ENCODE measurements at places on chromosomes 4 and X.

GRCh38 chr4:2059726-2060602, 837 bp downstream of the NAT8L start:
- no peak for DNase-seq

- no peak for DNase-seq
These were observed 17.2 kb downstream of the DHRSX start for GRCh38 chrX:2483398-2484060.

- DNase-seq, result no peak
These were observed 70.8 kb downstream of the ANXA3 start for GRCh38 chr4:78622253-78622979.

- DNase-seq, result no peak
These were observed 513.7 kb downstream of the RPA4 start for GRCh38 chrX:97397371-97397770.

GRCh38 chrX:85004255-85004654, 578 bp downstream of the APOOL start:
- no peak for DNase-seq

- DNase-seq, result no peak
These were observed 451.8 kb upstream of the INTU start for GRCh38 chr4:127181001-127181400.

DNA sequence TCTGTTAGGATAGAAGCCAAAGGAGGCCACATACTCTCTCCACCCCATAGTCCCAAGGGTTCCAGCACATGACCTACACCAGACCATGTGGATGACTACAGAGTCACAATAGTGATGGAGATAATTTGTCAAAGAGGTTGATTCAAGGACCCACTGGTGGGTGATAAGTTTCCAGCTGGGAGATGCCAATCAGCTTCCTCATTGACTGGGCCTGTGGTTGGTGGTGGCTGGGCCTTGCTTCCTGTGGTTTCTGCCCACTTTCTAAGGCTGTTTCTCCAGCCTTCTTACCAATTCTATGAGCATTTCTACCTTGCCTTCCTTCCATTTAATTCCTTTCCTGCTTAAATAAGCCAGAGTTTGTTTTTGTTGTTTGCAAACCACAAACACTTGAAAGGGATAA, 95.5 kb upstream of the CPEB2 start:
- peak; percentile 13 for DNase-seq

GRCh38 chr4:7854216-7854615, 85.4 kb downstream of the AFAP1 start:
- DNase-seq, result no peak

DNA sequence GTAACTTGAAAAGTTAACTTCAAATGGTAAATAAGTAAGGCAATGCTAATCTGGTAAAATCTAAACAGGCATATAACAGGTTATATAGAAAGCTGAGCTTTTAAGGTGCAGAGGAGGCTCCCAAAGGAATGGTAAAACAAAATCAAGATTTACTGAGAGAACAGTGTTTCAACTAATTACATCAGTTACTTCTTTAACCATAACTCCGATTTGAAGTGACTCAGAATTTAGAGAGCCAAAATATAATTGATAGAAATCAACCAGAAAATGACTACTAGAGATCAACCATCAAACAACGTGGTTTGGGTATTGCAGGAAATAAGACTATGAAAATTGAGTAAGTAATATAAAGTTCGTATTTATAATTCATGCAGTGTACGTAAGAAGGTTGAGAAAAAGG, 6.9 kb downstream of the G3BP2 start:
- DNase-seq, result no peak

DNA sequence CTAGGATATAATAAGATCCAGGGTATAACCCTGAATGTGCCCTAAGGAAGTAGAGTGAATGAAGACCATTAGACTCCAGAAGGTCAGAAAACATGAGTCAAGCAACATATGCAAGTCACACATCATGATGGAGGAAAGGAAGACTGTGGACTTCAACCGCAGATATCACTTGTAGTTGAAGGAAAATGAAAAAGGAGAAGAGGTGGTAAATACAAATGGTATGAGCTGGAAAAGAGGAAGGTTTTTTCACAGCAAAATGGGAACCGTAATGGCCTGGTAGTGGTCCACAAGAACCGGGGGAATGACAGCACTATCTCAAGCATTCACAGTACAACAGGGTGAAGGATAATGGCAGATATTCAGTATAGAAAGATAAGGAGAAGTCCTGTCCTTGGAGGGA, 5.2 kb upstream of the SCFD2 start:
- no peak for DNase-seq

DNA sequence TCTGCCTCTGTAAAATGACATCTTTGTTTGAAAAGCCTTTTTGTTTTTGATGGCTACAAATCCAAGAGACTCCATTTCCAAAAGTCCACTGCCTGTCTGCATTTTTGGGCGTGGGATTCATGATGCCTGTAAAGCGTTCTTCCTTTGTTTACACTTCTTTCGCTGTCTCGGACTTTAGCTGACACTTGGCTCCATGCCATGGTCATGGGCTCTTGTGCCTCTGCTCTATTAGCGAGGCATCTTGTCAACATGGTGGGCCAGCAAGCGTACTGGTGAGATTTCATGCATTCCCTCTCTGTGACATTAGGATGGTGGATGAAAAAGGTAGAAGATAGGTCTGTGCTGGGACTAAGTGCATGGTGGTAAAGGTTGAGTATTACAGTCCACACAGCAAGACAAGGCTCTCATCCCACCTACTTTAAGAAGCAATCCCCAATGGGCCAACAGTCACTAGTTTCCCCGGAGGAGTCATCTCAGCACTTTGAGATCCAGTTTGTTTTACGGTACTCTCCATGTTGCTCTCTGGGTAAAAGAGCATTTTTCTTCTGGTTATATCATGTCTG, 298.2 kb upstream of the KLF3 start:
- no peak for DNase-seq

DNA sequence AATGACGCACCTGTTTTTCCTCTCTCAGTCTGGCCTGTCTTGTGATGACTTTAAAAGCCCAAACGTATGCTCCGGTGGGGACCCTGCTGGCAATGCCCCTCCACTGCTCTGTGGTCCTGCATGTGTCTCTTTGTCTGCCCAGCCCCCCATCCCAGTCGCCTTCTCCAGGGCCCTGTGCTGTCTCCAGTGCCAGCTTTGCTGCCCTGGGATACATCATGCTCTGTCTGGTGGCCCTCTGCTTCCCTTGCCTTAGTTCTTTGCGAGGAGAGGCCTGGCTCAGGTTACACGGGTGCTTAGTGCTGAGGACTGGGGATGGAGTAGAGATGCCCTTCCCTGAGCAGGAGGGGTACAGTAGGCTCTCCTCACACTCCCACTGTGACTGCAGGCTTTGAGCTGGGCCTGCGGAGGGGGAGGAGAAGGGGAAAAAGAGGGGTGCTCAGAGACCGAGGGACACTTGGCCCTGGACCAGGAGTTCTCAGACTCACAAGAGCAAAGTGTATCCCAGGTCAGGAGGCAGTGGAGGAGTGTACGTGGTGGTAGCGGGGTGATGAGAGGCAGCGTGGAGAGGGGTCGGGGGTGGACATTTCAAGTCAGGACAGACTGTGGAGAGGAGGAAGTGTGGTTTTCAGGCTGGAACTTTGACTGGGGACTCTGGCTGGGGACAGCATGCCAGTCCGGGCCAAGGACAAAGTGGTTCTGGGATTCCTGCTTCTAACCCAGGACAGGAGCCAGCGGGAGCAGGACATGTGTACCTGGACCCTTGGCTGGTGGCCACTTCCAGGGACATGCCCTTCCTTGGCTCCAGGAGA, 2.8 kb downstream of the APLN start:
- no peak for DNase-seq

- no peak for DNase-seq
These were observed 145.8 kb upstream of the SPRY1 start for GRCh38 chr4:123250843-123251242.

DNA sequence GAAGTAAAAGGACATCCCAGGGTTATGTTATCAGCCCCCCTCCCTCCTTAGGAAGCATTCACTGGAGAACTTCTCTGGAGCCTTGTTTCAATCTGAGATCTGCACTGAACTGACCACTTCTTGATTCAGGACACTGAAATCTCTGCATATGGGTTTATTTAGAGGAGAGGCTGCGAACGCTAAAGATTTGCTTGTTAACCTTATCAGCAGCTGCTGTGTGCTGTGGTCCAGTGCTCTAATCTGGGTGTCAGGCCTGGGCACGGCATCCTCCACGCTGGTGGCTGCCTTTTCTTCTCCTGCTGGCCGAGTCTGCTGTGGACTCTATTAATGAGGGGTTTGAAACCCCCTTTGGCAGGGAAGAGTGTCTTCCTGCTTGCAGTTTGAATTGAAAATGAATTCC, 1094.7 kb upstream of the TENM3 start:
- DNase-seq, result no peak

GRCh38 chr4:82422616-82423015, 7.6 kb downstream of the HNRNPDL start:
- DNase-seq, result no peak

GRCh38 chrX:69062493-69062892, 102.8 kb downstream of the PJA1 start:
- DNase-seq, result no peak

GRCh38 chr4:145218251-145218650, 37.9 kb upstream of the OTUD4 start:
- no peak for DNase-seq

DNA sequence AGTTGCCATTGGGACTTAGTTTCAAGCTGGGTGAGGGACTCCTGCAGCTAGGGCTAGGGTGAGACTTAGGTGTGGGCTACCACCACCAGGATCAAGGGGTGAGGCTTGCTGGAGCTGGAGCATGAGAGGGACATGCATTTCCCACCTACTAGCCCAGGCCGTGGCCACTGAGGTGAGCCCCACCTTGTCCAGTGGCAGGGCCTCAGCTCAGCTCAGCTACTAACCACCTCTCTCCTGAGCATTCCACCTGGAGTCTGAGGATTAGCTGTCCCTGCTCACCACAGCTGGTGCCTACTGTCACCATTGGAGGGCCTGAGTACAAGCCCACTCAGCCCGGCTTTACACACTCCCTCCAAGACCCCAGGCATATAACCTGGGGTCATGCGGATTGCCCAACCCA, 62.6 kb upstream of the MAGEH1 start:
- no peak for DNase-seq

DNA sequence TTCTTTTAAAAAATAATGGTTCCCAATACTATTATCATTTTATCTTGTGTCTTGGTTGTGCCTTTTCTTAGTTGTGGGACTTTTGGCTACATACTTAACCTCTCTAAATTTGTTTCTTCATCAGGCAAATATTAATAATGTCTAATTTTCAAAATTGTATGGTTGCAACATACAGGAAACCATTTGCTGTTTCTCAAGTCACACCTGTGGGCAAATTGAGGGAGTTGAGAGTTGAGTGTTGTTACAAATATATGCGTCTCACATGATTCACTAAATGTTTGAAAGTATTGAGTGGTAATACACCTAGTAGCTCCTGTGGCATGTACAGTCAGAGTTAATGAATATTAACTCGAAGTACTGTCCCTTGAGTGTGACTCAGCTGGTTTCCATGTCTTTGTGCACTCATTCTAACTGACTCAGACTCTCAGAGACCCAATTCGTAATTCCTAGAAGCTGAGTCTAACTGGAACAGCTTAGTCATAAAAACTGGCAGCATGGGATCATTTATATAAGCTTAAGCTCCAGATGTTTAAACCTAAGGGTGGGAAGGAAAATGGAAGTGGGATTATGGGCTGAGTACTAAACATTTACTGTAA, 802.4 kb downstream of the TRIML1 start:
- DNase-seq, result no peak

DNA sequence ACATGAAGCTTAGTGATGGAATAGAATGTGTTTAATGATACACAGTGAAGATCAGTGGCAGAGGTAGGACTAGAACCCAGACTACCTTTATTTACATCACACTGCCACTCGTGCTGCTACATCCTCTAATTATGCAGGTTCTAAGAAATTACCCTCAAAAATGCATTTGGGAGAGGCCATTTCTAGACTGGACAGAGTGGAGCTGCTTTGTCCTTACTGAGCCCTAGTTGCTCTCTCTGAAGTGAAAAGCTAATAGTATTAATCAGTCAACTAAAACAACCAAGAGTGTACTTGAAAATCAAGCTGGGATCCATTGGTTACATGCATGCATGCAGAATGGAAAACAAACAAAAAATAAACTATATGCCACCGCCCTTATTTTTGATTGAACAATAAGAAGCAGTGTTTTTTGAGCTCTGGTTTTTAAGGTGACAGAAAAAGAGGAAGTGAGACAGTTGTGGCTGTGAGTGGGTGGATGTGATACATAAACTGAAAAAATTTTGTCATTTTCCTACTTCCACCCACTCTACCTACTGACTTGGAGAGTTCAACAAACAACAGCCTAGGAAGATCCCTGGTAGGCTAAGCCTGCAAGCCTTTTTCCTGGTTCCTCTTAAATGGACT, 6.8 kb upstream of the VSIG4 start:
- no peak for DNase-seq

GRCh38 chrX:16186380-16187007, 19.2 kb downstream of the MAGEB17 start:
- DNase-seq, result no peak

DNA sequence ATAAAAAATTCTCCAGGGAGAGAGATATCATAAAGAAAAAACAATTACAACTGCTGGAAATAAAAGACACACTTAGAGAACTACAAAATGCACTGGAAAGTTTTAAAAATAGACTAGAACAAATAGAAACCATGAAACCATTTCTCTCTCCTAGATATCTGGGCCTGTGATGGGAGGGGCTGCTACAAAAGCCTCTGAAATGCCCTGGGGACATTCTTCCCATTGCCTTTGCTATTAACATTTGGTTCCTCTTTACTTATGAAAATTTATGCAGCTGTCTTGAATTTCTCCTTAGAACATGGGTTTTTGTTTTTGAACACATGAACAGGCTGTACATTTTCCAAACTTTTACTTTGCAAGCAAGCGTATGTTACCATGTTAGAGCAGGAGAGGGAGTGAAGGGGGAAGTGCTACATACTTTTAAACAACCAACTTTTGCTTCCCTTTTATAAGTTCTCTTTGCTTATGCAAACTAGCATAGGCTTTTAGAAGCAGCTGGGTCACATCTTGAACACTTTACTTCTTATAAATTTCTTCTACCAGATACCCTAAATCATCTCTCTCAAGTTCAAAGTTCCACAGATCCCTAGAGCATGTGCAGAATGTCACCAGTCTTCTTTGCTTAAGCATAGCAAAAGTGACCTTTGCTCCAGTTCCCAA, 47.9 kb upstream of the PACRGL start:
- DNase-seq, result no peak

DNA sequence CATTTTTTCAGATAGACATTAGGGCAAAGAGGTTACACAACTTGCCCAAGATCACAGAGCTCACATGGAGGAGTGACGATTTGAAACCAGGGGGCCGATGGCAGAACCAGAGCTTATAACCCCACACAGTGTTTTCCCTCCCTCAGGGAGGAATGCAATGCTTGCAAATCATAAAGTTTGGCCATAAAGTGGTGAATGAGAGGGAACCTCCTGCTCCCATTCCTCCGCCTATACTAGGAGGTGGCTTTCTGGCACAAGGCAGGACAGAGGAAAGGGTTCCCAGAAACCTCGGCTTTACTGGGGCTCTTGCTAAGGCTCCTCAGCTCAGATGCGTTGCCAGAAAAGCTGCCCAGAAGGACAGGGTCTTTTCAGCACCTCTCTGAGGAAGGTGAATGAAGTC, 19.3 kb downstream of the TMEM154 start:
- no peak for DNase-seq

Measured in KG1 (cell line).